ENCODE measurements at places on chromosomes 2 and 18.

DNA sequence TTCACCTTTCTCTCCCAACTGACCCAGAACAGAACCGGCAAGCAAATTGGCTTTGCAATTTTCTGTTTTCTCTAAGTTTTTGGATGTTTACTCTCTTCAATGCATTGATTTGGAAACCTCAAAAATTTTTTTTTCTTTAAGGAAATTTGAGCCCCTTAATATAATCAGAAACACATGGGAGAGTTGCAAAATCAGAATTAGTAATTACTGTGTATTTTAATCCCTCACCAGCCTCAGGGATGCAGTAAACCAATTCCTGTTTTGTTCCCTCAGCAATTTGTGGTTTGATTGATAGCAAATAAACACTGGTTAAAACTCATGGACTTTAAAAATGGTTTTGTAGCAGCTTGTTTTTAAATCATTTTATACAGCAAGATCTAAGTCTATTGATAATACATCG is 281.5 kb downstream of the NEDD4L start:
- no peak for DNase-seq

DNA sequence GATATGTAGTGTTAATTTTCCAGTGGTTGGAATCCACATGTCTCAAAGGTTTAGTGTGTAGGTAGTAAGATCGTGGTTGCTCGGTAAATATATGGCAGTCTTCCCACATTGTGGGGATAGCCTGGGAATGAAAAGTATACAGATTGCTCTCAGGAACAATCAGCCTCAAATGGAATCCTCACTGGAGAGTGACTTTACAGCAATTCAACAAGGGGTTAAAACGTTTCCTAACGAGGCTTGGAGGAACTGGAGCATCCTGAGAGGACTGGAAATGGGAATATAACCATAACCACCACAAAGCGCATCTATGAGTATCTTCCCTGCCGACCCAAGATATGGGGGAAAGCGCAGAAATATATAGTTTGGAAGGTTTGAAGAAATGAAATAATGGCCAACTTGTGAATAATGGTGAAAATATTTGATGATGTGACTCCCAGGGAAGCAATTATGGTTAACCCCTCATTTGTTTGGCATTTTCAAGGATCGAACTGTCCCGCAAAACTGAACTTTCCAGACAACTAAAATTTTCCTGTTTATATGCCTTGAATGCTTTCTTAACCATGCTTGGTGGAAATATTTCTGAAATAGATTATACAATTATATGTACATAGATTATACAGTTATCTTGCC is 100.7 kb upstream of the FOSL2 start:
- DNase-seq: no peak

- no peak for DNase-seq
Measured at GRCh38 chr18:62277045-62277444, 48.1 kb upstream of the TNFRSF11A start.

DNA sequence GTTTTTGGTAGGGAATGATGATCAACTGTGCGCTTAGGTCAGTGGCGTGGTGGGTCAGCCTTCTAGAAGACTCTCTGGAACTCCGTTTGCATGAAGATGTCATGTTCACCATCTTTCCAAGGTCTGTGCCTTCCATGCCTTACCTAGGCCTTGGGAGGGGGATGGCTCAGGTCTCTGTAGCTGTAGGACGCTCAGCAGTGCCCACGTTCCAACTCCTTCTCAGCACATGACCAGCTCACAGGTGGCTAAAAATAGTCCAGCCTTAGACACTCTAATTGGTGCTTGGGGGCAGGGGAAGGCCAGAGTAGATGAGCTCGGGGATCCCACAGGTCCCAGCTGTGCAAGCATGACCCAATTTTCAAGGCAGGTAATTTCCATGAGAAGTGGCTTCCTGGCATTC is 42.3 kb upstream of the TEX51 start:
- no peak for DNase-seq

- DNase-seq: no peak
Measured at GRCh38 chr2:191818725-191819350, 28.1 kb downstream of the CAVIN2 start.

DNA sequence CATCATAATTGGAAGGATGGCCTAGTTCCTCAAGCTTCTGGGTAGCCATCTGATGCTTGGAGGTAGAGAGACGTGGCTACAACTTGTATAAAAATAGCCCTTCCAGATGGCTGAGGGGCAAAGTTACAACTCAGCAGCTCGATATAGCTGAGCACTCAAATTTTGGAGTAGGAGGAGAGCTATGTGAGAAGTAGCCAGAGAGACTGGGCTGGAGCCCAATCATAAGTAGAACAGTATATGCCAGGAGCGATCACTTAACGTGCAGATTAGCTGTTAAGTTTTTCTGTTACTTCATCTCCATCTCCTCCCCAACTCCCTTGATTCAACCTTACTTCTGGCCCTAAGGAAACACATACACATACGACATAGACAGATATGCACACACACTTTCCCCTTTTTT is 28.8 kb downstream of the CNRIP1 start:
- no peak for DNase-seq

GRCh38 chr2:26986576-26986975 is 16.1 kb downstream of the MAPRE3 start:
- DNase-seq: no peak

DNA sequence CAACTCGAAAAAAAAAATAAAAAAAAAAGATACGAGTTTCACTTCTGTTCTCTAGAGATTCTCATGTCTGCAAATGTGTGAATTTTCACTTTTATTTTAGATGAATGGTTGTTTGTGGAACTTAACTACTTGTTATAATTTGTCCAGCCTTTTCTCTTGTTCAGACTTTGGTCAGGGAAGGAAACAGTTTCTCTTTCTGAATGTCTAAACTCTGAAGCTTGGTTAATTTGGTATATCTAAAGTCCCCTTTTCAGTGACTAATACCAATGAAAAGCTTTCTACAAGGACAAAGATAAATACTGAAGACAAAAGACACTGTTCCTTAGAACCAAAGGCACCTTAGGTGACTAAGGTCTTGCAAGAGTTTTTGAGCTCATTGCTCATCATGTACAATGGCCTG is 144.4 kb upstream of the PIEZO2 start:
- DNase-seq: no peak

- no peak for DNase-seq
Measured at GRCh38 chr2:47437287-47437686, 34.3 kb downstream of the MSH2 start.

GRCh38 chr2:109383505-109384307 is 230.1 kb downstream of the SEPTIN10 start:
- DNase-seq: no peak

DNA sequence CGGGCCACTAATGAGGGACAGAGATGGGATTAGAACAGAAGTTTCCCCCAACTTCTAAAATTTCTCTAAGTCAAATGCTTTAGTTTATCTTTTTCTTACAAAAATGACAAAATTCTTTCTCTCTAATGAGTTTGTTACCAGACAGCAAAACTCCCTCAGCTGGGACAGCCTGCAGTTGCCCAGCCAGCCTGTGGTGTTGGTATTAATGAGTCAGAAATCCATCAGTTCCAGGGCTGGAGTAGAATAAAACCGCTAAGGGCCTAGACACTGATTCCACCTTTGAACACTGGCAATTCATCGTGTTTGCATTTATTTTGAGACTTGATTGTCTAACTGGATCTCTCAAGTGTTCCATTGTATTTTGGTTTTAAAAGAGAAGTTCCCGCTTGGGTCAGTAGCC is 38.3 kb upstream of the SMAD2 start:
- no peak for DNase-seq

GRCh38 chr2:24981411-24982136 is 9.8 kb upstream of the DNAJC27 start:
- DNase-seq: no peak

GRCh38 chr2:220811952-220812570 is 760.0 kb downstream of the EPHA4 start:
- DNase-seq: no peak

- no peak for DNase-seq
Measured at GRCh38 chr2:222082201-222082600, 216.6 kb downstream of the PAX3 start.

- no peak for DNase-seq
Measured at GRCh38 chr18:857986-858385, 45.9 kb upstream of the YES1 start.

DNA sequence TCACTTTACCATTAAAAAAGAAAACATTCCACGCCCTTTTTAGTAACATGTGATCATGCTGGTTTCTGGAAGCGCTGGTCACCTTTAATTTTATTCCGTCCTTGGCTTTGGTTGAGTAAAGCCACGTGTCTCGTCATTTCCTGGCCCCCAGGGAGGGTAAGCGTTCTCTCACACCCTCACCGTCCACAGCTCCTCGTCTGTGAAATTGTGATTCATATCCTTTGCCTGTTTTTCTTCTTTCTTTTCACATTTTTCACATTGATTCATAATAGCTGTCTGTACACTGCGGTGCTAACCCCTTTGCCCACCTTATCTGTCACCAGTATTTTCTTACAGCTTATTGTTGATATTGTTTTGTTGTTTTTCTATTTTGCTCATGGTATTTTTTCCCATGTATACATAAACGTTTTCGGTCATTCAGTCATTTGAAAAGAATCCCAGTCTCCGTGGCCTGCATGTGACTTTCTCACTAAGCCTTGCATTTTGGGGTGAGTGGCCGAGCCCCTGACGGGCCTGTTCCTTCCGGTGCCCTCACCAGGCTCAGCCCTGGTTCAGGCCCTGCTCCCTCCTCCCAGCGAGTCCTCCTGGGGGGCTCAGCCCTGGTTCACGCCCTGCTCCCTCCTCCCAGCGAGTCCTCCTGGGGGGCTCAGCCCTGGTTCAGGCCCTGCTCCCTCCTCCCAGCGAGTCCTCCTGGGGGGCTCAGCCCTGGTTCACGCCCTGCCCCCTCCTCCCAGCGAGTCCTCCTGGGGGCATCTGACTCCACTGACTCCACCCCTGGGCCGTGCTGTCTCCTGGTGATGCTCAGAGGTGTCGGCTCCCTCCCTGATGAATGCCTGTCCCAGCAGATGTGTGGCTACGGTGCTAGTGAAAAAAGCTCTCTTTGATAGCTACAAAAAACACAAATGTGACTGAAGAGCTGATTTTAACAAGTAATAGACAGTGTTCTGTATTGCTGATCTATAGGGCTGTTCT is 249.7 kb upstream of the PXDN start:
- DNase-seq: no peak

GRCh38 chr18:49547701-49548100 is 14.2 kb upstream of the LIPG start:
- DNase-seq: no peak

DNA sequence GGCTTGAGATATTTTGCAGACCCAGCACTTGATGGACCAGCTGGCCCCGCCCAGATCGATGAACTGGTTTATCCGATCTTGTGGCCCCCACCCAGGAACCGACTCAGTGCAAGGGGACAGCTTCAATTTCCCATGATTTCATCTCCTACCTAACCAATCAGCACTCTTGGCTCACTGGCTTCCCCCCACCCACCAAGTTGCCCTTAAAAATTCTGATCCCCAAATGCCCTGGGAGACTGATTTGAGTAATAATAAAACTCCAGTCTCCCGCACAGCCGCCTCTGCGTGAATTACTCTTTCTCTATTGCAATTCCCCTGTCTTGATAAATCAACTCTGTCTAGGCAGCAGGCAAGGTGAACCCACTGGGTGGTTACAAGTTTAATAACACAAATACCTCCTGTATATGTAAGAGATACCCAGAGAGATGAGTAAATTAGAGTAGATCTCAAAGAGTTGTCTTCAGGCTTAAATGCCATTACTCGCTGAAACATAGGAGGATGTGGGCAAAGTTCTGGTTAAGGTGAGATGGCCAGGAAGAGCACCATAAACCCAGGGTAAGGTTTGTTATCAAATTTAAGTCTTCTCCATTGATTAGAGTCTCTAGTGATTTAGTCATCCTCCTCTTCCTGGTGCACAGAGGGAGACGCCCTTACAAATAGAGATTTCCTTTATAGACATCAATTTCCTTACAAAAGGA is 222.8 kb downstream of the ARL4C start:
- DNase-seq: peak; percentile 53

GRCh38 chr2:44802777-44803424 is 138.6 kb upstream of the SIX3 start:
- DNase-seq: no peak

DNA sequence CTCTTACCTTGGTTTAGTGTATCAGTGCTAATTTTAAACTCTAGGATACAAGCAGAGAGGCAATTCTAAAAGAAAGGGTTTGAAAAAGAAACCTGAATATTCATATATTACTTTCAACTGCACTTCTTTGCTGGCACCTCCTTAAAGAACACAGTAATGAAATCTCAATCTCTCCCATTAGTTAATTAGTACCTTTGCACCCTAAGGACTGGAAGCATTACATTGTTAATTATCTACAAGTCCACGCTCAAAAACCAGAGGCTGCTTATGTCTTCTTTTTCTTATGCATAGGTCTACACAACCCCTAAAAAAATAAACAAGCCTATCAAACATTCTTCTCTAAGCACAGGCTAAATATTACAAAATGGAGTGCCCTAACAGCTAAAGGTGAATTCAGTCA is 20.2 kb downstream of the EPHA4 start:
- DNase-seq: no peak

GRCh38 chr2:136305517-136306192 is 187.7 kb upstream of the CXCR4 start:
- DNase-seq: peak; percentile 76

- no peak for DNase-seq
Measured at GRCh38 chr18:75728621-75729020, 301.1 kb upstream of the SMIM21 start.

- DNase-seq: no peak
Measured at GRCh38 chr2:182831101-182831500, 35.3 kb downstream of the FRZB start.

- DNase-seq: peak; percentile 53
Measured at GRCh38 chr2:68196120-68196716, 38.5 kb downstream of the PNO1 start.

GRCh38 chr2:210007895-210008294 is 5.5 kb downstream of the RPE start:
- no peak for DNase-seq

DNA sequence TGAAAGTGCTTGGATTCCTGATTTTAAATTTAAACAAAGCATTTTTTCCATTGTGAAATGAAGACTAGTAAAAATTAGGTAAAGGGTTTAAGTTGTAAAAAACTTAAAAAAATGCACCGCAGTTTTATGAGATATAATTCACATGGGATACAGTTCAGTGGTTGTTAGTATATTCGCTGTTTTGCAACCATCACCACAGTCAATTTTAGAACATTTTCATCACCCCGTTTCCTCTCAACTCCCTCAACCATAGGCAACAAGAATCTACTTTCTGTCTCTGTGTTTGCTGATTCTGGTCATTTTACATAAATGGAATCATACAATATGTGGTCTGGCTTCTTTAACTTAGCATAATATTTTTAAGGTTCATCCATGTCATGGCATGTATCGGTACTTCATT is 4.0 kb downstream of the DGKD start:
- DNase-seq: no peak

All from activated CD4-positive, alpha-beta T cell treated with anti-CD3 and anti-CD28 coated beads, Interleukin-2, amount 50 U/mL, for 48 hours (primary cell).